M059J (cell line): ENCODE measurements at places on chromosomes 5 and 9. TPM values are rescaled to one million over a fixed set of nuclear protein-coding genes. Genes with fewer than 3 reads are reported as not detected.
A peak's percentile ranks its signal among the peaks of the same experiment; 100 is the strongest.

GRCh38 chr5:124745007-124745927 lies 1.2 kb downstream of the ZNF608 start:
- DNase-seq = peak; percentile 20

Gene GARIN3
- total RNA-seq = not detected in 2 replicates

GRCh38 chr5:116467465-116467843 lies 107.2 kb downstream of the SEMA6A start:
- no peak for DNase-seq

Gene FAM240B
- total RNA-seq = not detected in 2 replicates

- DNase-seq = peak; percentile 67
These were observed 5.8 kb upstream of the IFNA1 start for GRCh38 chr9:21434202-21435014.

- DNase-seq = peak; percentile 51
These were observed 998.8 kb downstream of the MAT2B start for GRCh38 chr5:164504141-164504772.

DNA sequence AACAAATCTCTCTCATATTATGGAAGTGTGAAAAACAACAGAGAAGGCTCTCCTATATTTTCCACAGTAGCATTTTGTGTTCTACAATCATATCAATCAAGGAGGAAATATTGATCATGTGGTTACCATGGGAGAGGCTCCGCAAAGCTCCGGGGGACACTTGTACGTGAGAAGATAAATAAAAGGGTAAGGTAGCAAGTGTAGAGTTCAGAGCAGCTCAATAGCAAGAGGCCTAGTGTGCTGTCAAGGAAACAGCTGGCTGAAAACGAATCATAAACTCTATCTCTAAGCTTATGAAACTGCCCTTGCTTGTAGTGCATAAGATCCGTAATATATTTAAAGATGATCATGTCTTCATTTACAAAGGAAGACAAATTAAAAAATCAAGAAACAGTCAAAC lies 57.5 kb downstream of the CDH18 start:
- DNase-seq = no peak

- DNase-seq = peak; percentile 89
These were observed at the start of gene STOM for GRCh38 chr9:121369595-121370265. Gene STOM, minus strand, starts transcription at chr9:121370250. Its CDS starts 63 bp downstream, at chr9:121370187.

Gene SLC6A7
- total RNA-seq = not detected in 2 replicates

Gene EMB
- 1.2 and 1.3 TPM in 2 replicates for total RNA-seq

DNA sequence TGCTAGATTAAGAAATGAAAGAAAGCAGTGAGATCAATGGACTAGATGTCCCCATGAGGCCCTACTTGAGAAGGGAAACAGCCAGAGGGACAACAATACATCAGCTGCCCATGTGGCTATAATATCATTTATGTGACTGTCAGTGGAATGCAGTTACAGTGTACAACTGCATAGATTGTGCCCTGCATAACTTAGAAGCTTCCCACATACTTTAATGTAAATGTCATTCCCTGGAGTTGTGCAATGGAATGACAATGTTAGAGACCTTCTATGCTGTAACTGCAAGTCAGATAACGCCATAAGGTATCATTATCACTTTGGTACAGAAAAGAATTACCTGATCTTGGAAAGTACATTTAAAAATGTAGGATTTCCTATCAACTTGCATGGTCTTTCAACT lies 67.4 kb downstream of the FBN2 start:
- DNase-seq = no peak

Gene PPIP5K2
- 22.4 and 23.4 TPM in 2 replicates for total RNA-seq

DNA sequence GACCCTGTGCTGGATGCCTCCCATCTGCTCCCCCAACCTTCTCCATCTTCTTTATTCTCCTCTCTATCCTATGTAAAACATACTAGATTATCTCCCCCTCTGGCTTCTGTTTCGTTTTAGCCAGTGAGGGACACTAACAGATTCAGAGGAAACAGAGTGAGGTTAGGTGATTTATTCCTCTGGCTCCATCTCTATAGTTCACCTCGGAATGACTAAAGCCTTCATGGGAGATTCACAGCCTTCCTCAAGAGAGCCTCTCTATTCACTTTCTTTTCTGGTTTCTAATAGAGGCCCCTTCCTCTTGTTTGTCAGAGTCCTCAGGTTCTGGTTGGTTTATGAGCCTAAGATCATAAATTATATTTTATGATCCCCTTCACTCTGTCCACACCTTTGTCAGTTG lies 633.1 kb upstream of the TYRP1 start:
- no peak for DNase-seq

- DNase-seq = no peak
These were observed 35.5 kb upstream of the PANK3 start for GRCh38 chr5:168614661-168615060.

Gene CFAP90
- 0.44 TPM in 1 of 2 replicates, not detected in the other for total RNA-seq

- DNase-seq = no peak
These were observed 166.7 kb downstream of the TTLL11 start for GRCh38 chr9:121926351-121926801.

DNA sequence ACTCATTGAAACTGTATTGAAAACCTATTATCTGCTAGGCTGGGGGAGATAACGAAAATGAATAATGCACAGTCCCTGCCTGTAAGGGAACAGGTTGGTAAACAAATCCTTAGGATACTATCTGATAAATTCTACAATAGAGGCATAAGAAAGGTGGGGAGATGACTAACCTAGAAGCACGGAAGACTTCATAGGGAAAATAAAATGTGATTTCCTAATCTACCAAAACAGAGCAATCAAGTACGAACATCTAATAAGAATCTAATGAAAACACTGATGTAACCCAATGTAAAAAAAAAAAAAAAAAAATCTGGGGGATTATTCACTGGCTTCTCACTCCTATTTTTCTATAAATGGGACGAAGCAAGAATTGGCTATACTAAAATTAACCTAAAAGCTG lies 124.4 kb downstream of the SLF1 start:
- no peak for DNase-seq

DNA sequence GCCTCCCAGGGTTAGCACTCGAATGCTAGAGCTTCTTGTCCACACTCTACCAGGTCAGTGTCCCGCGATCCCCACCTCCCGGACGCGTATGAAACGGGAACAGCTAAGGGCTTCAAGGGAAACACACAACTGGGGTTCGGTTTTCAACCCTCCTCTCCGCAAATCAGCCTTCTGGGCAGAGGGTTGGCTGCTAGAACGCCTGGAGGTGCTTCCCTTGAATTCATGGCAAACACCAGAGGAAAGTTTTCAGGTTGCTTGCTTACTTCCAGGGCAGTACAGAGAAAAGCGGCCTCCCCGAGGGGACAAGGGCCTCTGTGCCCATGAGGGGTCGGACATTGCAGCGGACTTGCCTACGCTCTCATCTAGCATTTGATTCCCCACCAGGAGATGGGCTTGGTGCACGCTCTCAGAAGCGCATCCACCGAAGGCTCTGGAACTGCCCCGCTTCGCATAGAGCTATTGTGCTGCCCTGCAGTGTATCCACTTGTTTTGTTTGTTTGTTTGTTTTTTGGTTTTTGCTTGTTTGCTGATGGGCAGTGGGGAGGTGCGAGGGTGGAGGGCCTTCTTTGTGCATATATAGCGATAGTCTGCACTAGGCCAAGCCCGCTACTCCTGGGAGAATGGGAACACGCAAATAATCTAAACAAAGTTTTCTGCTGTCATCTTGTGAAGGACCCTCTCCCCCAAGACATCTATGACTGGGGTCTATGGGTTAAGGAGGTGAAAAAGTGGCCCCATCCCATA lies 1.3 kb upstream of the DMRT3 start:
- no peak for DNase-seq

DNA sequence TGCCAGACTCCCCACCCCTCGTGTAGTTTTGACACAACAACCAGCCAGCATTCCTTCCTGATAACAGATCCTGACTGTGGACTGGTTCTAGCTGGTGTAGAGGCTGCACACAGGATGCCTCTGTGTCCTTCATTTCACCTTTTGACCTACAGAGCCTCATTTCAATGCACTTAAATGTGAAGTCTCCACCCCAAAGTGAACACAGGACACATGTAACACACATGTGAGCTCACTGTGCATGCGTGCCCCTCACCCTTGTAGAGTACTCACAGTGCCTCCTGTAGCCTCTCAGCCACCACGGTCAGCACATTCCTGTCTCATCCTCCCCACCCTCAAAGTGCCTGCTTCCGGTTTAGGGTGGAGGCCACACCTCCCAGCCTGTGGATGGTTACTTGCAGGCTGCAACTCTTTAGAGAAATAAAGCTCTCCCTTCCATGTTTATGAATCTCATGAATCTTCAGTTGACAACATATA lies 11.6 kb upstream of the NKD2 start:
- DNase-seq = no peak

GRCh38 chr5:157148734-157149615 lies 6.3 kb upstream of the MED7 start:
- peak; percentile 60 for DNase-seq

DNA sequence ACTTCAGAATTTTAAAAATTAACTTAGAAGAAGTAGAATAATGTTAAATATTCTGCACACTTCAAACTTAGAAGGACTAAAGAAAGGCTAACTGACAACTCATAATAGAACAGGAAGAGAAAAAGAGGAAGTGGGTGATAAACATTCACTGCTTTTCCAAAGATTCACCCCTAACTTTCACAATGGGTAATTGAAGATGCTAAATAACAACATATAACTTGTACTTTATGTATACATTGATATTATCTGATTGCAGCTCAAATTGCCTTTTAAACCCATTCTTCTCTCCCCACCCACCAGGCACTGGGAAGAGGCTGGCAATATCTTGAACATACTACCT lies 376.6 kb downstream of the EFNA5 start:
- DNase-seq = no peak

- DNase-seq = no peak
These were observed 41.8 kb downstream of the GRAMD2B start for GRCh38 chr5:126464959-126465358.

GRCh38 chr5:127887282-127887681 lies 184.1 kb downstream of the CCDC192 start:
- peak; percentile 68 for DNase-seq

Gene SLC6A19
- not detected in 2 replicates for total RNA-seq

- no peak for DNase-seq
These were observed 2.7 kb downstream of the HEMGN start for GRCh38 chr9:97935276-97935675.

DNA sequence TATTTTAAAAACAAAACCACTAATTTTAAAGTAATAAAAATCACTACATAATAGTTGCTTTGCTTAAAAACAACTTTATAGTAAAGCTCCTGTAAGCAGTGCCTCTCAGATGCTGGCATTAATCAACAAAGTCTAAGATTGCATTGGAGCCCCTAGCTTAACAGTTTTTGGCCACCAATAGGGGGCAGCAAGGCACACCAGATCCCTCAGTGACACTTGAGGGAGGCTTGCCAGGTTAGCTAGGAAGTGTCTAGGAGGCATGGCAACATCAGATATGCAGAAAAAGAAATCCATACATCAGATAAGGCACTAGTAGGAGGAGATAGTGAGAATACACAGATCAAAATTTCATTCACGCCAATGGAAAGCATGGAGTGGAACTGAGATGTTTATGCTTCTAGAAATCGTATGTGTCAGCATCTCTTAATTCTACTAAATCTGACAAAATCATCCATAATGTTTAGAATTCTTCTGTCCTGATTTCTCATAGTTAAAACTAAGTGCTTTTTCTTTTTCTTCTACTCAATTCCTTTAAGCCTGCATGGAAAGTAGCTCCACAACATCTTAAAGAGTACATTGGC lies 73.6 kb upstream of the PAM start:
- peak; percentile 75 for DNase-seq

Gene OR1Q1
- total RNA-seq = not detected in 2 replicates

DNA sequence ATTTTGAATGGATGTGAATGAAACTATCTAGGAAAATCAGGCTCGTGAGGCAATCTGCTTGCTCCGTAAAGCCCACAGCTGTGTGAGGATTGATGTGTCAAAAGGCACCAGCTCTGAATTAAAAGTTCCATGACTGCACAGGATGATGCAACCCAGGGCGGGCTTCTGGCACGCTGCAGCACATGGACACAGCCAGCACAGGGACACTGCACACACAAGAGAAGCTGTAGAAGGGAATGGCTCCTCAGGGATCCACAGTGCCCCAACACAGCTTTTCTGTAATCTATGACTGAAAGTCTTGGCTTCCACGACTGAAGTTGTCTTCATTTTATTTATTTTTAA lies 151.0 kb downstream of the GCNT1 start:
- no peak for DNase-seq

GRCh38 chr5:51892680-51893079 lies 509.4 kb downstream of the ISL1 start:
- no peak for DNase-seq

GRCh38 chr5:106843812-106844416 lies 826.8 kb downstream of the EFNA5 start:
- DNase-seq = peak; percentile 25

Gene KIAA1958
- total RNA-seq = 2.9 and 6.0 TPM in 2 replicates

DNA sequence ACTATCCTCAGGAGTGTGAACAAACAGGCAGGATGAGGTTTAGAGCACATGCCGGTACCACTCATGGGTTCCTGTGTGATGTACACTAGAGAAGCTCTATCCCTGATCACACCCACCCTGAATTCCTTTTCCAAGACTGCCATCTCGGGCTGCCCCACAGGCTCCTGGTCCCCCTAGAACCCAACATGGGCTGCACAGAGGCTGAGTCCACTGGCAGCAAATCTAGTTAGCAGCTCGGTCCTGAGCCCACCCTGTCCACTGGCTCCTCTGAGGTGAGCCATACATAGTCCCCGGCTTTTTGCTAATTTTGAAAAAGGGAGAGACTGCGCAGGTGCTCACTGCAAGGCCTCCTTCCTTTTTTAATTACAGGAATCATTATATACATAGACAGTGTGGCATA lies 227.0 kb downstream of the FSTL4 start:
- DNase-seq = no peak

DNA sequence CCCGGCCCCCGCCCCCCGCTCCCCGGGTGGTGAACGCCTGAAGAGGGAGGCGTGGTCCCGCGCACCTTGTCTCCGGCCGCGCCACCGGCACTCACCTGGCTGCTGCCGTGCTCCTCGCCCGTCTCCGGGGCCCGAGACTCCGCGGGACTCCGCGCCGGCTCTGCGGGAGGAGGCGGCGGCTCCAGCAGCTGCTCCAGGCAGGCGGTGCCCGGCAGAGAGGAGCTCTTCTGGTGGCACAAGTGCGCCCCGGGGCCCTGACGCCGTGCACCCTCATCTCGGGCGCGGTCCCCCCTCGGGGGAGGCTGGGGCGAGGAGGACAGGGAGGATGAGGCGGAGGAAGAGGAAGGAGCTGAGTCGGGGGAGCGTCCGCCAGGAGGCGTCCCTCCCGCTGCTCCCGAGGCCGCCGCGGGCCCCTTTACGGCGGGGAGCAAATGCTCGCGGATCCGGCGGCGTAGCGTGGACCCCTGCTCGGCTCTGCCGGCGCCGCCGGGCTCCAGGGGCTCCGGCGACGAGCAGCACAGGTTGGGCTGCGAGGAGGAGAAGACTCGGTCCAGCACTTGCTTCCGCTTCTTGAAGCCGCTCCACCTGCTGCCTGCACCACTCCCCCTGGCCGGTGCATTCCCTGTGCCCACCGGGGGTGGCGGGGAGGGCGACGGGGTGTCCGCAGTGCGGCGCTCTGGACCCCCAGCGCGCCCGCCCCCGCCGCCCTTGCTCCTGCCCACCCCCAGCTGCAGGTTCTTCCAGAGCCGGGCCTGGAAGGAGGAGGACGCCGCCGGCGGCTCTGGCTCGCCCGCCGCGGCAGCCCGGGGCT lies 928 bp downstream of the MCTP1 start:
- DNase-seq = peak; percentile 10

Gene CCL27
- not detected in 2 replicates for total RNA-seq

DNA sequence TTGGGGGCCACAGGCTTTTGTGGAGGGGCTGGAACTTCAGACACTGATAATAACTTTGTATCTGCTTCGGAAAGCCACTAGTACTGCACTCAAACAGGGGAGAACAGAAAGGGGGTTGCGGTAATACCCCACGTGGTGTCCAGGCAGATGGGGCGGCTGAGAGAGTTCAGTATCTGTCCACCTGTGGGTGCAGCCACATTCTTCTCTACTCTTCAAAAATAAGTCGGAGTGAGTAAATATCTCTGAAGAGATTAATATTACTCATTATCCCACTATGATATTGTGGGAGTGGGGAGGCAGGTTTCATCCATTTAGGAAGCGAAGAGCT lies 102.1 kb upstream of the SSBP2 start:
- no peak for DNase-seq
